ENCODE measurements at places on chromosomes 1 and 21.

DNA sequence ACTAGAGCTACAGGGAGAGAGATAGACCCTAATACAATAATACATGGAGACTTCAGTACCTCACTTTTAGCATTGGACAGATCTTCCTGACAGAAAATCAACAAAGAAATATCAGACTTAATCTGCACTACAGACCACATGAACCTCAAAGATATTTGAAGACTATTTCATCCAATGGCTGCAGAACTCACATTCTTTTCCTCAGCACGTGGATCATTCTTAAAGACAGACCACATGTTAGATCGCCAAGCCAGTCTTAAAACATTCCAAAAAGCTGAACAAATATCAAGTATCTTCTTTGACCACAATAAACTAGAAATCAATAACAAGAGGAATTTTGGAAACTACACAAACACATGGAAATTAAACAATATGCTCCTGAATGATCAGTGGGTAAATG is 576.0 kb downstream of the KIF26B start:
- no peak for DNase-seq

DNA sequence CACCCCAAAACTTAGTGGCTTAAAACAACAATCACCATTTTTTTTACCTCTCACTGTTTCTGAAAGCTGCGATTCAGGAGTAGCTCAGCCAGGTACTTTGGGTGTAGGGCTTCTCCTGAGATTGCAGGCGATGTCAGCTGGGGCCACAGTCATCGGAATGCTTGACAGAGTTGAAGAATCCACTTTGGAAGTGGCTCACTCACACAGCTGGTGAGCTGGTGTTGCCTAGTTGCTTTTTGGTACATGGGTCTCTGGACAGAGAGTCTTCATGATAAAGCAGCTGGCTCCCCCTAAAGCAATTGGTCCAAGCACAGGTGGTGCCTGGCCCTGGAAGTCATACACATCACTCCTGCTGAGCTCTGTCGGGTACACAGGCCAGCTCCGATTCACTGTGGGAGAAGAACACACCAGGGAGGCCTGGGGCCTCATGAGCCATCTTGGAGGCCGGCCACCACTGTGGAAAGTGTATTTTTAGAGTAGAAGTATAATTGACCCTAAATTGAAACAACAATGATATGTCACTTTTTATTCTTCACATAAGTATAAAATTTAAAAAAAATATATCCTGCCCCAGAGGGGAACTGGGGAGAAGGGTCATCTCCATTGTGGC is 75.2 kb upstream of the GALNT2 start:
- no peak for DNase-seq

GRCh38 chr1:174726167-174726879 is 273.4 kb upstream of the CACYBP start:
- no peak for DNase-seq

DNA sequence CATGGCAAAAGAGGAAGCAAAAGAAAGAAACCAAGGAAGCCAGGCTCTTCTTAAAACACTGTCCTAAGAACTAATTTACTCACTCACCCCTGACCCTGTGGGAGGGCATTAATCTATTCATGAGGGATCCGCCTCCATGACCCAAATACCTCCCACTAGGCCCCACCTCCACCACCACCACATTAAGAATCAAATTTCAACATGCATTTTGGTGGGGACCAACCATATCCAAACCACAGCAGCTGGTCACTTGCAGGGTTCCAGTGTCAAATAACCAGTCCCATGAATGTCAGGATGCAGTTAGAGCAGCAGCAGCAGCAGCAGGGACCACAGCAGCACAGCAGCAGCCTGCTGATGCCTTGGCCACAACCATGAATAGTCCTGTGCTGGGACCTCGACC is 83.8 kb downstream of the ZC3H11B start:
- DNase-seq: no peak

GRCh38 chr21:31416465-31416864 is 72.4 kb upstream of the TIAM1 start:
- DNase-seq: no peak

DNA sequence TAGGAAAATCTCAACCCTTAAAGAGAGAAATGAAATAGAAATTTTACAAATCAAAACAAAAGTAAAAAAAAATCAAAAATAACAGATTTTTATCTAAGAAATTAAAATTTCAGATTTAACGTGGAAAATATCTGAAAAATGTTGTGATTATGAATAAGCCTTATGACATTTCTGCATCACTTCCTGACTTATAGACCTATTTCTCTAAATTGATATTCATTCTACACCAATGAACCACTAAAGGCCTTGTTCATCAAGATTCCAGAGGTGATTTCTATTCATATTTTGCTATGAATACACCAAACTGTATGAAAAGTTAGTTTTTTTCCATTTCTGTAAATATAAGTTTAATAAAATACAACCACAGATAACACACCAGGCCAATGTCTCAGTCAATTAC is 261.5 kb downstream of the SMYD3 start:
- DNase-seq: no peak

GRCh38 chr1:246317332-246318035 is 189.6 kb downstream of the SMYD3 start:
- no peak for DNase-seq

DNA sequence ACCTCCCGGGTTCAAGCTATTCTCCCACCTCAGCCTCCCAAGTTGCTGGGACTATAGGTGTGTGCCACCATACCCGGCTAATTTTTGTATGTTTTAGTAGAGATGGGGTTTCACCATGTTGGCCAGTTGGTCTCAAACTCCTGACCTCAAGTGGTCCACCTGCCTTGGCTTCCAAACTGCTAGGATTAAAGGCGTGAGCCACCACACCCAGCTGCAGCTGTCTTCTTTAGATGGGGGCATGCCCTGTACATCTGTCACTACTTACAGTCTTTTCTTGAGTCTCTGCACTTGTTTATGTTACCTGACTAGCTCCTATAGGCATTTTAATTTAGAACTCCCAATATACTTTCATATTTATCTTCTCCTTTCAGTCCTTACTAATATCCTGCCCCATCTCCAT is 64.2 kb downstream of the SELENOF start:
- no peak for DNase-seq

- DNase-seq: no peak
Observed at GRCh38 chr1:182169203-182169602, 107.7 kb upstream of the ZNF648 start.

DNA sequence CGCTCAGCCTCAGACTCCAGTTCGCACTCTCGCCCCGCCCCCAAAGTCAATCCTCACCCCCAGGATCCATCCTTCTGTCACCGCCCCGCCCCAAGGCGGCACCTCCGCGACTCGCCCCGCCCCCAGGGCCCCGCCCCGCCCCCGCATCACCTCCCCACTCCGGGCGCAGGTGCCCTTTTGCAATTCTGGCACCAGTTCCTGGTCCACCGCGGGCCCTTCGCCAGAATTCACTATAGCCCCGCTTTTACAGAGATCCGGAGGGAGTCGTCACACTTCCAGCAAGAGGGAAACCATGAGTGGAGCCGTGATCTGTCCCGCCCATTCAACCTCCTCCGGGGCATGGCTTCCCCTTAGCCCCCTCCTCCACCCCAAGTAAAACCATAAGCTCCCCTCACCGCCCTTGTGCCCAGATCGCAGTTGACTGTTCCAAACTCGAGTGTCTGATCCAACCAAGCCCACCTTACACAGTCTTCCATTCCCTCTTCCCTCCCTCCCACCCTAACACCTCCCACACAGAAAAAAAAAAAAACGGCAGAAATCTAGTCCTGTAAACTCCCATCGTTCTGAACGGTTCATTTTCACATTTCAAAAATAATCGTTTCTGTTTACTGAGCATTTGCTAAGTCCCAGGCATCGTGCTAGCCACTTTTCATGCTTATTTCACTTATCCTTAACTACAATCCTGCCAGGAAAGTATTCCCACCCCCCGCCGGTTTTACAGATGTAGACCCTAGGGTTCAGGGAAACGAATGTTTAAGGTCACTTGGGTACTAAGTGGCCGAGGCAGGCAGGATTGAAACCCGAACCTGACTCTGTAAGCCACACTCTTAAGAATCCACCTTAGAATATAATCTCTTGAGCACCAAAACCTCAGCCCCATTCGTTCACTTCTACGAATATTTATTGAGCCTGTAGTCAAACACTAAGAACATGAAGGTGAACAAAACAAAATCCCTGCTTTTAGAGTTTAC is 1.3 kb upstream of the DNAJC16 start:
- DNase-seq: no peak

DNA sequence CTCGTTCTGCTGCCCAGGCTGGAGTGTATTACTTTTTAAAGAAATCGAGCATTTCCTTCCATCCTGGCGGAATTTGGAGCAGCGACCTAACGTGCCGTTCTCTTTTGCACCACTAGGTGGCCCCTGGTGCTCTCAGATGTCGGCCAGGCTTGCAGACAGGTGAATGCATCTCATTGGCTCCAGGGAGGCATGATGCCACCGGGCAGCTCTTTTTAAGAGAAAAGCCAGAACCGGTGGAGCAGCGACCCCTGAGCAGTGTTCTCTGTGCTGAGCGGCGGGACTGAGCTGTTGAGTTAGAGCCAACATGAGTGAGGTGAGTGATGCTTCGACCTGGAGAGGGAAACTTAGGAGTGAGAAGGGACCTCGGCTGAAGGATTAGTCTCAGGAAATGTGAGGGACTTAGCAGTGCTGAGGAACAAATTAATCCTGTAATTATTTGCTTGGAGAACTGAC is at the start of gene PCP4:
Gene PCP4, plus strand, starts transcription at position 241 of the 453 bp plus-strand sequence. Its CDS starts 64 bp downstream, at position 305.
- DNase-seq: no peak

DNA sequence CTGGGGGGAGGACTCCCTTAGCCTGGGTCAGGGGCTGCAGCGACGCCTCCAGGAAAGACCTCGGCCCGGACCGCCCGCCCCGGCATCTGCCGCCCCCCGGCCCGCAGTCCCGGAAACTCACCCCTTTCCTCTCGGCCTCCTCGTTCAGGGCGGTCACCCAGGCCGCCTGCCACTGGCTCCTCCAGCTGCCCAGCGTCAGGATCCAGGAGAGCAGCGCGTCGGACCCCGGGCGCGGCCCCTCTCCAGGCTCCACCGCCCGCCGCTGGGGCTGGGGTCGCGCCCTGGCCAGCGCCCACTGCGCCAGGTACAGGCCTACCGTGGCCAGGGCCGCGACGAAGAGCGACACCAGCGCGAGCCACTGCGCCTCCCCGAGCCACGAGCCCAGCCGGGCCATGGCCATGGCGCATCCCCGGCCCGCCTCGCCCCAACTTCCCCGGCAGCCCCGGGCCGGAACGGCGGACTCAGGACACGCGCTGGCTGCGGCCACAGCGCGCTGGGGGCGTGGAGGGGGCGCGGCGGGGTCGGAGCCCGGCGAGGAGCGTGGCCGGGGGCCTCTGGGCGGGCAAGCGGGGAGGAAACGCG is 478 bp downstream of the C2CD2 start:
- no peak for DNase-seq

- DNase-seq: no peak
Observed at GRCh38 chr1:153976819-153977249, 640 bp downstream of the JTB start.

- DNase-seq: no peak
Observed at GRCh38 chr1:161091796-161092507, 2.6 kb upstream of the NECTIN4 start.

DNA sequence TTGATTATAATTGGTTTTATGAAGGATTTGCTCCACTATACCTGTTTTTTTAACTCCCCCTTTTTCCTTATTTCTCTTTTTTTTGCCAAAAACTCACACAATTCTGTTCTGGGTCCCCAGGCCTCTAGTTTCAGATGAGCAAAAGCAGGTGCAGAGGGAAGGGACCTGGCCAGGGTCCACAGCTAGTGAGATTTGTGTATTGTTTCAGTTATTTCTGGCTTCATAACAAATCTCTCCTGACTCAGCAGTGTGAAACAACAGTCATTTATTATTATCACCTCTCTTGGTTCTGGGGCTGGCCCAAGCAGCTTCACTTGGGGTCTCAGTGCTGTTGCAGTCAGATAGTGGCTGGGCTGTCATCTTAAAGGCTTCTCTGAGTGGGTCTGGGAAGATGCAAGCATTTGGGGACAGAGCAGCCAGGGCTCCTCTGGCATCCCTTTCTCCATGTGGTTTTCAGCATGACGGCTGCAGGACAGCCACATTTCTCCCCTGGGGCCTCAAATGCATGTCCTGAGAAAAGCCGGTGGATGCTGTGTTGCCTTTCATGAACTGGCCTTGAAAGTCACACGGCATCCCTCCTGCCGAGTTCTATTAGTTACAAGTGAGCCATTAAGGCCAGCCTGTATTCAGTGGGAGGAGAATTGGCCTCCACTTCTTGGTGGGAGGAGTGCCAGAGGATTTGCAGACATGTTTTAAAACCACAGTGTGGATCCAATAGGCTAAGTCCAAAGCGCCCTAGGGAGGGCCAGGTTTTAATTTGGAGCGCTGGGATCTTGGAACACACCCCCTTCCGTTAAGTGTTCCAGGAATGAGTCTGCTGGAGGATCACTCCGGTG is 137.1 kb downstream of the CAMTA1 start:
- DNase-seq: peak; percentile 90

DNA sequence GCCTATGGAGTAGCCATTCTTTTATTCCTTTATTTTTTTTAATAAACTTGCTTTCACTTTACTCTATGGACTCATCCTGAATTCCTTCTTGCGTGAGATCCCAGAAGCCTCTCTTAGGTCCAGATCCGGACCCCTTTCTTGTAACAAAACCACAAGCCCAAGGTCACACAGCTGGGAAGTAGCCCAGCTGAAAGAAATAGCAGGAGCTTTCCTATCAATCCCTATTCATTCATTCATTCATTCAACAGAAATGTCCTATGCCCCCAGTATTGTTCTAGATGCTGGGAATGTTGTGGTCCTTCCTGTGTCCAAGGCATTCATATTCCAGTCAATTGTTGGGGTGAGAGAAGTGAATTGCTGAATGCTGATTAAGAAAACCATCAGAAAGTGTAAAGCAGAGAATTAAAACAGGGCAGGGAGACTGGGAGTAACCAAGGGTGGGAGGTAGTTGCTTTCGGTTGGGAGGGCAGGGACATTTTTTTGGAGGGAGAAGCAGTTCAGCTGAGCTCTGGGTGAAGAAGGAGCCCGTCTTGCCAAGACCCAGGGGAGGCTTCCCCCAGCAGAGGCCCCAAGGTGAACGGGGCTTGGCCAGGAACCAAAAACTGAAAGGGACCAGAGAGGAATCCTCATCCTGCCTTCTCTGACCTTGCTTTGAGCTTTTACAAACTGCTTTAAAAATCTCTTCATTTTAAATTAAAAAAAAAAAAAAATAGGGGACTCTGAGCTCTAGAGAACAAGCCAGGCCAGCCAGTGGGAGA is 10.8 kb downstream of the PLA2G2D start:
- no peak for DNase-seq

- DNase-seq: no peak
Observed at GRCh38 chr1:56570924-56571372, 8.4 kb downstream of the PLPP3 start.

DNA sequence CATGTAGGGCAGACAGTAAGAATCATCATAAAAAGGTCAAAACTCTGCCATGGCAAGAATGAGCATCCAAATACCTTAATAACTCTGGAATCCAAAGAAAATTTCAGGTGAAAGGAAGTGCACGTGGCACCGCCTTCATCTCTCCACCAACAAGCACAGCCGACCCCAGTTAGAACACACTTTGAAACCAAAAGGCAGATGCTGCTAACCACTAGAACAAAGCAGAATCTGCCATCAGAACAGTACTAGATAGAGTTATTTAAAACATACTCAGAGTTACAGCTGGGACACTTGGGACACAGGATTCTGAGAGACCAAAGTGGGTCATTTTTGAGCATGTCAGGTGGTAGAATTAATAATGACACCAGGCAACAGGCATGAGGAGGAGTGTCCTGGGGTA is 106.7 kb upstream of the SOD1 start:
- DNase-seq: no peak

- no peak for DNase-seq
Observed at GRCh38 chr21:26506956-26507355, 66.1 kb downstream of the CYYR1 start.

All from NCI-H187 treated with DMSO at 0.1 percent for 48 hours (cell line).